CD4-positive, alpha-beta memory T cell (primary cell): ENCODE measurements at places on chromosomes 12 and 14. TPM values are rescaled to one million over a fixed set of nuclear protein-coding genes. Genes with fewer than 3 reads are reported as not detected.

Gene DDX54
- total RNA-seq, result 64.9 TPM

Gene TXNDC16
- total RNA-seq, result 7.6 TPM

Gene ASB2
- total RNA-seq, result 29.7 TPM

Gene SOAT2
- 0.26 TPM for total RNA-seq

Gene CMTM5
- not detected for total RNA-seq

Gene PRH1
- 18.0 TPM for total RNA-seq

Gene MGST1
- total RNA-seq, result 1.2 TPM

Gene OR6C4
- not detected for total RNA-seq

Gene SIRT4
- 5.9 TPM for total RNA-seq

Gene EIF5
- 265 TPM for total RNA-seq

Gene TMEM179
- not detected for total RNA-seq

Gene CMA1
- total RNA-seq, result not detected

Gene ACRBP
- total RNA-seq, result 16.3 TPM

Gene KRT82
- not detected for total RNA-seq

Gene ASPG
- total RNA-seq, result not detected

Gene GLIPR1L1
- not detected for total RNA-seq

Gene DPY19L2
- 0.97 TPM for total RNA-seq

Gene GPRC5D
- total RNA-seq, result not detected

Gene CMKLR1
- 0.94 TPM for total RNA-seq

Gene CEBPE
- total RNA-seq, result 0.69 TPM

Gene SPIC
- total RNA-seq, result not detected

Gene EPYC
- not detected for total RNA-seq

Gene KIF26A
- total RNA-seq, result 0.23 TPM

Gene ESR2
- not detected for total RNA-seq

Gene FAIM2
- 0.17 TPM for total RNA-seq

Gene GPR65
- total RNA-seq, result 14.2 TPM

Gene CISTR
- not detected for total RNA-seq

Gene ARHGDIB
- 717 TPM for total RNA-seq

Gene MAP1LC3B2
- total RNA-seq, result 1.7 TPM

Gene RAB3IP
- 38.6 TPM for total RNA-seq

Gene PRR4
- 1.5 TPM for total RNA-seq

Gene SDS
- total RNA-seq, result 1.5 TPM

Gene SRP54
- total RNA-seq, result 59.8 TPM

Gene LALBA
- not detected for total RNA-seq

Gene KCNK10
- total RNA-seq, result not detected

Gene KCNC2
- total RNA-seq, result not detected

Gene ZNF891
- 6.2 TPM for total RNA-seq

Gene LRTM2
- not detected for total RNA-seq

Gene GSKIP
- 25.3 TPM for total RNA-seq

Gene CLEC1B
- total RNA-seq, result not detected

Gene NR4A1
- total RNA-seq, result 1.1 TPM

Gene RNASE2
- not detected for total RNA-seq

Gene CCDC175
- not detected for total RNA-seq

Gene WSB2
- 24.4 TPM for total RNA-seq

Gene SLC35F4
- total RNA-seq, result not detected

Gene GPR137C
- total RNA-seq, result not detected

Gene NDRG2
- total RNA-seq, result 31.9 TPM

Gene IL31
- not detected for total RNA-seq

Gene GLIPR1L2
- 0.47 TPM for total RNA-seq

Gene CELA1
- total RNA-seq, result 0.73 TPM

Gene OR6C2
- not detected for total RNA-seq

Gene ZNF10
- 19.6 TPM for total RNA-seq
